Keratinocyte (primary cell): ENCODE measurements at places on chromosomes 1 and 21. TPM values are rescaled to one million over a fixed set of nuclear protein-coding genes. Genes with fewer than 3 reads are reported as not detected.

- H3K27ac ChIP-seq, result no peak overlapping the region
- DNase-seq, result no peak
- H3K36me3 ChIP-seq, result no peaks in the 10 kb centered on the region
- H3K4me1 ChIP-seq, result peaks cover 31% of the 10 kb centered on the region
- peaks cover 24% of the 10 kb centered on the region for H3K27me3 ChIP-seq
Observed at GRCh38 chr21:44932408-44933181, 7.2 kb upstream of the SLX9 start.

DNA sequence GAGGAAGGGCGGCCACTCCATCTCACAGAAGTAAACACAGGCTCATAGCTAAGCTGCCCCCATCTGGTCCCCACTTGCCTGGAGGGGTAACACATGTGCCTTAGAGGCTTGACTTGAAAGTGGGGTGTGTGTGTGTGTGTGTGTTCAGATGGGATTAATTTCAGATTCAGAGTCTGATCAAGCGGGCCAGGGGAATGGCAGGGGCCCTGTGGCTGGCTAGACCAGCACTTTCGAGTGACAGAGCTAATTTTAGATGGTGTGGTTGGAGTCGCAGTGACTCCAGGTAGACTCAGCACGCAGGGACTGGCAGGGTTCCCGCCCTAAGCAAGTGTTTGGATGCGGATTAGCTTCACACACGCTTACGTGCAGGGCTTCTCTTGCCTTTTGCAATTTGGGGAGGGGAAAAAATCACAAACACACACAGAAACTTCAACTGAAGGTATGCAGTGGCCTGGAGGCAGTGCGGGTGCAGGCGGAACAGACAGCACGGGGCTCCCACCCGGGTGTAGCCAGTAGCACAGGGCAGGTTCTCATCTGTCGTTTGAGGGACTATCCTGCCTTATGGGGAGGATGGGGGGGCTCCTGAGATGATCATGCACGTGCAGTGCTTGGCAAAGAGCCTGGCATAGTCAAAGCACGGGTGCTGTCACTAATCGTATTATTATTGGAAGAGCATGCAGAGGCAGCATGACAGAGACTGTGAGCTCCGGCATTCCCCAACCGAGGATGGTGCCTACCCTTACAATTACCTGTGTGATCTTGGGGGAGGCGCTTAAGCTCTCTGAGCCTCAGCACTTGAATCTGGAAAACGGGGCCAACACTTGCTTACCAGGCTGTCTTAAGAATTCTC, 1.3 kb downstream of the EDN2 start:
- no peak overlapping the region for H3K4me3 ChIP-seq
- peaks cover 37% of the 10 kb centered on the region for H3K4me1 ChIP-seq
- no peaks in the 10 kb centered on the region for H3K36me3 ChIP-seq
- H3K27me3 ChIP-seq, result no peaks in the 10 kb centered on the region
- DNase-seq, result no peak
- no peak overlapping the region for H3K27ac ChIP-seq

Gene NBPF6
- polyA plus RNA-seq, result not detected in 3 replicates

DNA sequence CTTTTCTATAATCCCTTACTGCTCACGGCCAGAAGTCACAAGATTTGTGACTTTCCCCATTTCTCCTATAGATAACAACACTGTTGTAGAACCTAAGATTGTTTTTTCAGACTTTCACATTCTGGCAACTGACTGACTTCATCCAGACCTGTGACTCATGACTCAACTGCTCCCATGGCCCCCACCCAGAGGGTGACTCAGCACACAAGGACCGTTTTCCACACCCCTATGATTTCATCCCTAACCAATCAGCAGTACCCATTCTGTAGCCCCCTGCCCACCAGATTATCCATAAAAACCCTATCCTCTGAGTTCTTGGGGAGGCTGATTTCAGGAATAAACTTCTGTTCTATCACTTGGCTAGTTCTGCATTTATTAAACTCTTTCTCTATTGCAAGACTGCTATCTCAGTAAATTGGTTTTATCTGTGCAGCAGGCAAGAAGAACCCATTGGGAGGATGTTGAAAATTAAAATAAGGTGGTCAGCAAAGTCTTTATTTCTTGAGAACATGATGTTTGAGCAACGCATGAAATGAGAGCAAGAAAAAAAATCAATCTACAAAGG, 79.7 kb downstream of the NGF start:
- H3K27me3 ChIP-seq, result no peaks in the 10 kb centered on the region
- H3K27ac ChIP-seq, result peak overlapping the region; percentile 10
- H3K36me3 ChIP-seq, result no peaks in the 10 kb centered on the region
- no peaks in the 10 kb centered on the region for H3K4me1 ChIP-seq
- no peak overlapping the region for H3K4me3 ChIP-seq

DNA sequence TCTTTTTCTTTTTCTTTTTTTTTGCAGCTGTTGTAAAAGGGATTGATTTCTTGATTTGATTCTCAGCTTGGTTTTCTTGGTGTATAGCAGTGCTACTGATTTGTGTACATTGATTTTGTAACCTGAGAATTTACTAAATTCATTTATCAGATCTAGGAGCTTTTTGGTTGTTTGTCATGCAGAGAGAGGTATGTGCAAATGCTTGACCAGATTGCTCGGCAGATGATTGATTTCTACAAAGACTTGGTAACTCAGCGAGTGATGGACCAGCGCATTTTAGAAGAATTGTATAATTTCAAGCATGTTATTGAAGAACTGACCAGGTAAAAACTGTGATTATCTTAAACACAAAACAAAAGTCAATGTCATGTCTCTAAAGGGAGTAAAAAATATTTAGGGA, 27.9 kb downstream of the AXDND1 start:
- no peak for DNase-seq
- no peak overlapping the region for H3K4me3 ChIP-seq
- no peaks in the 10 kb centered on the region for H3K4me1 ChIP-seq
- H3K27me3 ChIP-seq, result no peaks in the 10 kb centered on the region

Gene SPATA46
- polyA plus RNA-seq, result not detected in 3 replicates

DNA sequence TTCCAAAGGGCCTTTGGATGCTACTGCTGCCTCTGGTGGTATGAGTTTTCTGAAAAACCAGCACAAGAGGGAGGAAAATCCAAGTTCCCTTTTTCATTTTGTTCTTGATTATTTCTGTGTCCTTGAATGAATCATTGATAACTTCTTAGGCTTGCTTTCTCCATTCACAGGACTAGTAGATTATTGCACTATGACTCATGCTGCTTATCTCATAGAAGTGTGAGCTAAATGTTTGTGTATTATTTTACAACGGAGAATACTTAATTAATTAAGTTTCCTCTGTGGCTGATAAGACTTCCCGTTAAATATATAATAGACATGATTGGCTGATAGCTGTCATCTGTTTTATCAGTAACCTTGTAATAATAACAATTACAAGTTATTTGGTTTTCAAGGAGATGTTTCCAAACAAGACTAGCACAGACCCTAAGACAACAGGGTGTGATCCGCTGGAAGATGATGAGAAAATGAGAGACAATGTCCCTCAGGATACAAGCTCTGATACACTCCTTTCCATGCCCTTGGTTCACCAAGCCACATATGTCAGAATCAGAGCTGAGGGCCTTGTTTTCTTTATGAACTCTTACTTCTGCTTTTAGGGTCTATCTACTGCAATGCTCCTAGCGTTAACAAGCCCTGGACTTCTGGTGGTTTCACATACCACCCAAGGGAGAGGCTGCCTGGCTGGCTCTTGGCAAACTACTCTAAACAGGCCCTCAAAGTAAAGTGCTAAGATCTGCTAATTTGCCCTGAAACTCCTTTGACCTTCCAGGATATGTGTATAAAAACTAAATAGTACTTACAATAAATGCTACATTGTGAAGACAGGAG, 1078.3 kb downstream of the TTLL7 start:
- no peaks in the 10 kb centered on the region for H3K27me3 ChIP-seq
- no peaks in the 10 kb centered on the region for H3K36me3 ChIP-seq
- H3K4me3 ChIP-seq, result no peak overlapping the region
- no peak for DNase-seq

Gene PGLYRP3
- 0.93 to 1.9 TPM (median 1.0 TPM) in 3 replicates for polyA plus RNA-seq

- H3K4me3 ChIP-seq, result no peak overlapping the region
- no peak for DNase-seq
- H3K4me1 ChIP-seq, result no peaks in the 10 kb centered on the region
- H3K36me3 ChIP-seq, result no peaks in the 10 kb centered on the region
Observed at GRCh38 chr1:112144733-112145426, 155.4 kb upstream of the KCND3 start.

GRCh38 chr1:998745-998994, 1.2 kb downstream of the HES4 start:
- H3K27ac ChIP-seq, result no peak overlapping the region
- DNase-seq, result no peak

DNA sequence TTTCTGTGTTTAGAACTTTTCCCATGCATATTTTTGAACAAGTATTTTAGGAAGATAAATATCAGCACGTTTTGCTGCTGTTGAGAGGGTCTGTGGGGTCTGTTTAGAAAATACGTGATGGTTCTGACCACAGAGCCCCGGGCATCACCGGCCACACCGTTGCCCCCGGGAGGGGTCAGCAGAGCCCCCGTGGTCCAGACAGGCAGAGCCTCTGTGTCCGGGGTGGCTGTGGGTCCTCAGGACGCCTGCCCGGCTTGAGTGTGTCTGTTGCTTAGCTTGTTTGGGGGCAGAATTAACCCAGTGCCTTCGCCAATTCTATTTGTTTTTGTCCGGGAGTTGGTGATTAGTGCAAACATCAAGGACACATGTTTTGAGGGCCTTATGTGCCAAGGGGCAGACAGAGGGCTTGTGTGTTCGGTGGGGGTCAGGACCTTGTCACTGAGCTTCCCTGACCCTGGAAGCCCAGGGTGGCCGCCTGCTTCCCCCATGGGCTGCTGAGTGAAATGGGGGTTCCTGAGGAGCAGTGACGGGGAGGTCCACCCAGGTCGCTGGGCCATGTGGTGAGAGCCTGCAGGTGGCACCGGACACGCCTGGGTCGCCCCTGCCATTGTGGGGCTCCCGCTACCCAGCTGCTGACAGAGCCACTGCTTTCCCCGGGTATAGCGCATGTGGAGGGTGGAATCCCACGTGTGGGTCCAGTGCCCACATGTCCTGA, 122.2 kb downstream of the SIK1 start:
- no peak for DNase-seq
- H3K4me1 ChIP-seq, result peaks cover 31% of the 10 kb centered on the region
- H3K27me3 ChIP-seq, result no peaks in the 10 kb centered on the region
